Tibial nerve (tissue), 4 donors: ENCODE measurements at places on chromosomes 3 and 15. TPM values are rescaled to one million over a fixed set of nuclear protein-coding genes. Genes with fewer than 3 reads are reported as not detected.

The EEFSEC gene
- 28.0 TPM for total RNA-seq

DNA sequence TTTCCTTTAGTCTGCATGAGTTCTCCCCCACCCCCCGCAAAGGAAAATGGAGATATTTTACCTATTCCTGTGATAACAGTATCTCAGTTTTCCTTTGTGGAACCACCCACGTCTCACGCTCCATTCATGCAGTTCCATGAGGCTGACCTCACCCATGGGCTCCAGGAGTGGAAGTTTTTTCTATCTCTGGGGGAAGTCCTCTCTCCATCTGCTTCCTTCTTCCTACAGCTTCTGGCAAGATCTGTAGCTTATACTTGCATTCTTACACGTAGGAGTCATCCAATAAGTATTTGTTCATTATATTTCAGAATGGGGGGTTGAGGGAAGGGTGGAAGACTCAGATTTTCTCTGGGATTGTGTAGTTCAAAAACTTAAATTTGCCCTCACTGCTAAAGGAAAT is 5.8 kb upstream of the GLCE start:
- DNase-seq = no peak

DNA sequence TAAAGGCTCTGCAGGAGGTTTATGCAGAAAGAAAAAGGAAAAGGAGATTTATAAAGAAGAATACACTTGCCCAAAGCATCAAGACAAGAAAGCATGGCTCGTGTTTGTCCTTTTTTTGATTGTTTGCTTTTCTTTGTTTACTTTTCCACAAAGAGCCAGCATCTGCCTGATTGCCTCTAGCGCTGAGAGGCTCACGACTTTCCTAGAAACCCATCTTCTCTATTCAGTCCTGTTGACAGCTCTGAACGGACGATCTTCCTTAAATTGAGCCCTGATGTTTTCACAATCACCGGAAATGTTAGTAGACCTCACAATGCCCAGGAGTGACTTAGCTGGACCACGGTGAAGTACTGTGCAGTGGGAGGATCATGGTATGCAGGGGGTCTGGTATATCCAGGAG is 12.4 kb downstream of the GP5 start:
- DNase-seq = no peak

DNA sequence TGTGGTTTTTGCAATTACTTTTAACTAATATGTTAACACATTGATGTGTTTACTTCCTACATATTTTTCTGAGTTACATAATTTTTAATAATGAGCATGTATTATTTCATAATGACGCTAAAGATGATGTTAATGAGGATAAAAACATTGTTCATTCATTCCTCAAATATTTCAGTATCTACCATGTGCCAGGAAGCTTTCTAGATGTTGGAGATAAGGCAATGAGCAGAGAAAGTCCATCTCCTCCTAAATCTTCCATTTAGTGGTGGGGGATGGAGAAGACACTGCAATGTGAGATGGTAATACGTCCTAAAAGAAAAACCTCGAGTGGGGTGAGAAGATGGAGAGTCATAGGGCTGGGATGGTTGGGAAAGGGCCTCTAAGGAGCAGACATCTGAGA is 132.7 kb downstream of the MYLK start:
- DNase-seq = no peak

- no peak for DNase-seq
These were observed 8.6 kb upstream of the CYP8B1 start for GRCh38 chr3:42884324-42884723.
